ENCODE measurements at places on chromosomes 4 and X.

- no peak for DNase-seq
Measured at GRCh38 chr4:152886201-152886600, 49.9 kb upstream of the FHDC1 start.

GRCh38 chr4:7382634-7383014, 52.1 kb downstream of the PSAPL1 start:
- no peak for DNase-seq

DNA sequence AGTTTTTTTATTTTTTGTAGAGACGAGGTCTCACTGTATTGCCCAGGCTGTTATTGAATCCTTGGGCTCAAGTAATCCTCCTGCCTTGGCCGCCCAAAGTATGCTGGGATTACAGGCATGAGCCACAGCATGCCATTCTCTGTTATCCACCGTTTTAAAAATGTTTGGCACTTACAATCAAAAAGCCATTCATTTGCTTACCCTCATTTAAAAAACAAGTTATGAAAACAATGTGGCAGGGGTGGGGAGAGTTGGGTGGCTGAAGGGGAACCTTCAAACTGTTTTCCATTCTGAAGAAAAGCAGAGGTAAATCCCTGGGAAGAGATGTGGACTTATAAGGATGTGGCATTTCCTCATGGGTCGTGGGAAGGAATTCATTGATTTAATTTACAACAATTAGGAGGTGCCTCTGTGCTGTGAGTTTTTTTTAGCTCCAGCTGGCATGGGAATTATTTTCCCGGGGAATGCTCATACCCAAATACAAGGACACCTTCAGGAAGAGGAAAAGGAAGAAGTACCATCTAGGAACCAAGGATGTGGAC, 103.5 kb downstream of the MID1 start:
- no peak for DNase-seq

- no peak for DNase-seq
Measured at GRCh38 chr4:27921231-27921630, 1060.6 kb downstream of the STIM2 start.

DNA sequence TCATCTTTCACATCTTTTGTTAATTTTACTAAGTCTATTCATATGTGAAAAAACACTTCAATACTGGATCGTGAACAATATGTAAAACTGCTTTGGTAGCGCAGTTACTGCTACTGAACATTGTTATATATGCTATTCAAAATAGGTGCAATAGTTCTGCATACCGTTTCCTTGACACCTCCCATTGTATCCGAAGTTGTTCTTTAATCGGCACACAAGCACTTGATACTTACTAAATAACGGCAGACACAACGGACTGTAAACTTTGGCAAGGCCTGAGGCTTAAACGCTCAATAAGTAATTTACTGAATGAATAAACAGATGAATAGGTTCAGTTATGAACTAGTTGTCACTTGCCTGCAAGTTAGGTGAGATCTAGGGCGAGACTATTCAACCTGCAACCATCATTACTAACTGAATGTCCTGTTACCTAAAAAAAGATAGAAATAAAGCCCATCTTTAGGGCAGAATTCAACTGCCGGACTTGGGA, 620 bp downstream of the ANAPC10 start:
- no peak for DNase-seq

- DNase-seq = no peak
Measured at GRCh38 chr4:185424905-185425646, 688 bp downstream of the UFSP2 start.

DNA sequence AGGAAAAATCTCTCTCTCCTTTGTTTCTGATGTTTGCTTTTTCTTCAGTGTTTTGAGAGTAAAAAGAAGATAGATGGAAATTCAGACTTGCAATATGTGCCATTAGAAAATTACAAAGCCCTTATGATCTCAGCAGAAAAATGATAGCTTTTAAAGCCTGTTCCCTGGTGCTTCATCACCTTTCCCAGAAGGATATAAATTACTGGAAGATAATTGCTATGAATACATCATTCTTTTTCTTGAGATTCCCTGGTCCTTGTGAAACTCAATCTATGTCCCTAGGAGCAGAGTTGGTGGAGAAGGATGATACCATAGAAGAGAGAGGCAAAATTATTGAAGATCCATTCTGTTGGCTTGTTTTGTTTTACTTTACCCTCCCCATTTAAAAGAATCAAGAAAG, 86.5 kb downstream of the GLRA3 start:
- no peak for DNase-seq

DNA sequence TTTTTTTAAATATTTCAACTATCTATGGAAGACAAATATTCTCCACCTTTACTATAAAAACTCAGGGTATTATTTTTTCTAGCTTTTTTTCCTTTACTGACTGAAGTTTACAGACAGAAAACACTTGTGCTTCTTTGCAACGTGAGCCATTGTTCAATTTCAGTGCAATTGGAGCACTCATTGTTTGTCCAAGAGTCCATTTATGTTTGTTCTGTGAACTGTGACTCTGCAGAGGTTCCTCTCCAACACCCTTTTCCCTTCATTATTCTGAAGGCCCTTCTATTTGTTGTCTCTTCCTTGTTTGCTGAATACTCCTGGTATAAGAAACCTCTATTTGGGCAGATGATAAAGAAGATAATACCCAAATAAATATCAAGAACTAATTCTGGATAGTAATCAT, 37.4 kb downstream of the DAPP1 start:
- DNase-seq = no peak

DNA sequence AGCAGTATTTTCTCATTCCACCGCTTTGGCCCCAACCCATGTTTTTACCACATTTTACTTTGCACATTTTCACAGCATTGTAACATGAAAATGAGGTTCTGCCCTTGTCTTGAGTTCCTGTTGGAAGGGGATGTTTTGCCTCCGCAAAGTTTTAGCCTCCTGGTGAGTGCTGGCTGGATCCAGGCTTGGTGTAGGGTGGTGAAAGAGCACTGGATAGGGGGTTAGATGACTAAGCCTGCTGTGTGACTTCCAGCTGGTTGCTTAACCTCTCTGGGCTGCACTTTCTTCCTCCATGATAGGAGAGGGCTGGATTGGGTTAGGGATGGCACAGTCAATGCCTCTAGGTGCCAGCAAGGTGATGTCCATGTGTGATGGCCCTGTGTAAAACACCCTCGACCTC, 28.9 kb downstream of the CYTL1 start:
- DNase-seq = no peak

GRCh38 chrX:119817130-119817690, 25.8 kb upstream of the RPL39 start:
- no peak for DNase-seq

- DNase-seq = no peak
Measured at GRCh38 chr4:25013756-25014661, 16.7 kb downstream of the LGI2 start.

GRCh38 chrX:154718616-154719015, 32.3 kb downstream of the GAB3 start:
- DNase-seq = no peak

DNA sequence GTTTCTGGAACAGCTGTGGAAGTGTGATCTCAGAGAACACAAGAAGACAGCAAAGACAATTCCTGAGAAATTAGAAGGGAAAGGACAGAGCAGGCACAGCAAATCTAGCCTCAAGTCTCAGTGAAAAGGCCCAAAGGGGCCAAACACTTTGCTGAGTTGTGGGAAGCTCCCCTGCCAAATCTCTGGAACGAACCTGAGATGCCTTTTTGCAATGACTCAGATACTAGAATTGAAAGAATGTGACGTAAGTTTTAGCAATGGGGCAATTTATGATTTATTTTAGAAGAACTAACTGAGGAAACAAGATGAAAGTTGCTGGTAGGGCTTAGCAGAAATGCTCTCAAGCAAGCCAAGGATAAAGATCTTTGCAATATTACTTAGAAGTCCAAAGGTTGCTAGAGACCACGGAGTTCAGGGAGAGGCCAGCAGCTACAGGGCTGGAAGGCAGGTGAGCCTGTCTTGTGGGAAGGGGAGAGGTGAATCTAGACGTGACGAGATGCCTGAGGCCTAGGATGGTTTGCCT, 92.8 kb downstream of the AMELX start:
- DNase-seq = no peak

- no peak for DNase-seq
Measured at GRCh38 chrX:137988470-137988869, 422.5 kb downstream of the ZIC3 start.

- DNase-seq = no peak
Measured at GRCh38 chrX:50942471-50942870, 31.9 kb downstream of the BMP15 start.

DNA sequence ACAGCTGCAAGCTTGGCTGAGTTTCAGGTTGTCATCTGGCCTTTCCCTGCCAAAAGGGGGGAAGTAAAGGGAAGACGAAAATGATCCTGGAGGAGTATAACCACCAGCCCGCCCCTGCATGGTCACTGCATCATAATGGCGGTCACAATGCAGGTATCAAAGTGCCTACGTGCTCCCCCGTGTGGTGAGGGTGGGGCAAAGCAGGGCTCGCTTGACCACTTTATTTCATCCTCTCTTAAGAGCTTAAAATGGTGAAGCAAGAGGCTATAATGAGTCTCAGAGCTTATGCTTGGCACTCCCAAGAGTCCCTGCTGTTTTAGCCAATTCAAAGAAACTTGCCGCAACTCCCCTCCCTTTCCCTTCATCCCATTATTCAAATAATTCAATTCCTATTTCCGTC, 105.6 kb downstream of the APOOL start:
- DNase-seq = no peak

- no peak for DNase-seq
Measured at GRCh38 chr4:159106636-159107035, 3.8 kb downstream of the RAPGEF2 start.

DNA sequence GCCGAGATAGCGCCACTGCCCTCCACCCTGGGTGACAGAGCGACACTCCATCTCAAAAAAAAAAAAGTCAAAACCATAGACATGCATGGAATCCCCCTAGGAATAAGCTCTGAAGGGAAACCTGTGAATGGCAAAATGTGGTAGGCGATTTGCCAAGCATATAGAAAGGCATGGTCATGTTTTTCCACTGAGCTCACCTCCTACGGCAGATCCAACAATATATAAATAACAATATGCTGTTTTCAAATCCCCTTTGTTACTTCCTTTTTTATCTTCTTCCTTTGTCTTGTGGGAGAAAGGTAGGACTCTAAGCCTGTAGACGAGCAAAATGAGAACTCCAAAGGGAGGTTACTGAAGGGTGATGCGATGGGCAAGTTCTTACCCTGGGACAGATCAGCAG, 219.0 kb downstream of the PALLD start:
- no peak for DNase-seq

DNA sequence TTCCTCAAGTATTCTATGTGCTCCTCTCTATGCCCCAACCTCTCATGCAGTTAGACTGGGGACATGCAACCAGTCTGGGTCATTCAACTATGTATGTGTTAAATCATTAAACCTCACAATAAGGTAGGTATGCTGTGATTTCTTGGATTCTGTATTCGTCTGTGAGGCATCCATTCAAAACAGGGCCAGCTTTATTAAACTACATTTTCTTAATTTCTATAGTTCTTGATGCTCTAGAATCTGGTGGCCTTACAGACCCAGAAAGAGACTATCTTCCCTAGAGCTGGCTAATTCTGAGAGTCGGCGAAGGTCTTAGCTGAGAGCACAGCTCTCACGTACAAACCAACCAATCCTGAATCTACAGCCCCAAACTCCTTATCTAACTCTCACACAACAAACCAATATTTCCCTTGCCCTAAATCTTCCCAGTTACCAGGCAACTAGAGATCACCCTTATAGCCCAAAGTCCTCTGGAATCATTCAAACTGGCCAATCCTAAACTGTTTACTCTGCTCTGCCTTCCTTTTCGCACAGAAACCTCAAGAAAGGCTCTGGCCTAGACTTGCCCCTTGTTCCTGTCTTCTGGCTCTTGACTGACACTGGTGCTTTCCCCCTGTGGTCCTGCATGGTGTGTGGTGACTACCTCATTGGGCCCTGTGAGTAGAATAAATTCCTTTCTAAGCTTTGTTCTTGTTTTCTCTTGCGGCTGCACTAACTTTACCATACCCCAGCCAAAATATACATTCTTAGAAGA, 203.5 kb upstream of the TET2 start:
- no peak for DNase-seq

DNA sequence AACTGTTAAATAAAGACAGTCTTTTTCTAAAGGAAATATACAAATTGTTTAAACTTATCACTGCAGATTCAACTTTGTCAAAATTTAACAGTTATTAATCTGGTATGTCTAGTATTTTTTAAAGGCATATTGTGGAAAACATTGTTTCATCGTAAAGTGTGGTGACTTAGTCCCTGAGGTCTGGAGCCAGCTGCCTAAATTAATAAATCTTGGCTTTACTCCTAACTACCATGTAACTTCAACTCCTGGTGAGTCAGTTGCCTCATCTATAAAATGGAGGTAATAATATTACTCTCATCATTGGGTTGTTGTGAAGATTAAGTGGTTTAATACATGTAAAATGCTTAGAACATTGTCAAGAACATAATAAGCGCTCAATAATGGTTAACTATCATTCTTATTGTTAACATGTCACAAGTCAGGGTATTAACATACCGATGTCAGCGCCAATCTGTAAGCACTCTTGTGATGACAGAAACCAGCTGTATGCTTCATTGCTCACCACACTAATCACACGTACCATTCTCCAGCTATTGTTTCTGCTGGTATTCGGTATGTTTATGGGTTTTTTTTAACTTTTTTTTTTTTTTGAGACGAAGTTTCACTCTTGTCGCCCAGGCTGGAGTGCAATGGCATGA, 14.1 kb upstream of the SMIM43 start:
- DNase-seq = no peak

- DNase-seq = no peak
Measured at GRCh38 chr4:20445933-20446723, 194.4 kb downstream of the SLIT2 start.

GRCh38 chr4:40916880-40917279, 167.1 kb downstream of the NSUN7 start:
- no peak for DNase-seq

- DNase-seq = no peak
Measured at GRCh38 chr4:167380964-167381363, 146.7 kb upstream of the SPOCK3 start.

DNA sequence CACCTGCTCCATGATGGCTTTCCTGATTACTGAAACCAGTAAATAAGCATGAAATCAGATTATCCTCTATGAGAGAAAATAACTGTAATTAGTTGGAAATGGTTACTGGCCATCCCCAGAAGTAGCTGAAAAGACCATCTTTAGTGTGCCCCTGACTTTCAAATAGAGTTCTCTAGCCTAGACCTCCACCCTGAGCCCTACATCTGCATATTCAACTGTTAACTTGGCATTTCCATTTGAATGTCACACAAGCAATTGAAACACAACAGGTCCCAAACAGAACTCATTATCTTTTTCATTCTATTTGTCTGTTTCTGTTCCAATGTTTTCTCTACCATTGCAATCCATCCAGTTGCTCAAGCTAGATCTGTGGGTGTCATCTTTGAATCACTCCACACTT, 952.3 kb downstream of the RPA4 start:
- DNase-seq = no peak

All from stimulated activated CD4-positive, alpha-beta T cell treated with anti-CD3 and anti-CD28 coated beads, TNF-alpha, amount 100 ng/mL, for 1 hour (primary cell).